ENCODE measurements at places on chromosomes 3 and 15.

- DNase-seq: no peak
These were observed 5.0 kb upstream of the PTPN9 start for GRCh38 chr15:75584121-75584520.

- DNase-seq: no peak
These were observed 75.0 kb upstream of the GCNT3 start for GRCh38 chr15:59536553-59536952.

GRCh38 chr15:56042498-56042897 is 49.1 kb upstream of the NEDD4 start:
- DNase-seq: no peak

DNA sequence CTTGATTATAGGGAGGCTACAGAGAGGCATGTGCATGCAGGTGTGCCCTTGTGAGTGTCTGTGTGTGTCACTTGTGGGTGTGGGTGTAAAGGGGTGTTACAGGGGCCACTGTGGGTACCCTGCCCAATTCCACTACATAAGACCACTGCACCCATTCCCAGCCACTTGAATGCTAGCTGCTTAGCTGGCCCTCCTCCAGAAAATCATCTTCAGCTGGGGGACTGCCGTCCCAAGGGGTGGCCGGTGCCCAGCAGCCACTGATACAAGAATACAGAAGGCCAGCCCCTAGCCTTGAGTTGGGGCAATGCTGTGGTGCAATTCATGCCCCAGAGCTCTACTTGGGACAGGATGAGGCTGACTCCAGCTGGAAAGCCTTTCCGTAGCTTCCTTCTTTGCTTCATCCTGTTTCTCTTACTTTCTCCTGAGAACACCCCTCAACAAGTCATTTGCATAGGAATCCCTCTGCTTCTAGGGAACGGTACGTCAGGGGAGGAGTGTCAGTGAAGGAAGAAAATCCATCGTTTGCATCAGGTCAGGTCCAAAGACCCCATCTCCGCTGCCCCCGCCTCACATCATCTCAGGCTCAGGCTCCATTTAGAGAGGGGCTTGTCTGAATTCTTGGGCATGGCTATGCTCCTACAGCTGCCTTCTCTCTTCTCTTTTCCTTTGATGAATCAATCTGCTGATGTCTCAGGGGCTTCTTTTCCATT is 72.0 kb downstream of the SCN5A start:
- no peak for DNase-seq

- DNase-seq: no peak
These were observed 28.8 kb downstream of the USP13 start for GRCh38 chr3:179681492-179682263.

GRCh38 chr3:191355406-191355805 is 25.1 kb upstream of the UTS2B start:
- no peak for DNase-seq

Measured in DND-41 (cell line).